Neural crest cell (in vitro differentiated cells): ENCODE measurements at places on chromosomes 2 and 18. TPM values are rescaled to one million over a fixed set of nuclear protein-coding genes. Genes with fewer than 3 reads are reported as not detected.
A peak's percentile ranks its signal among the peaks of the same experiment; 100 is the strongest.

- H3K4me1 ChIP-seq = peaks cover 22% of the 10 kb centered on the region
- H3K27ac ChIP-seq = no peak overlapping the region
- no peak overlapping the region for H3K4me3 ChIP-seq
- H3K27me3 ChIP-seq = peaks cover 2% of the 10 kb centered on the region
- DNase-seq = no peak
- H3K36me3 ChIP-seq = no peaks in the 10 kb centered on the region
Measured at GRCh38 chr2:129781749-129782632, 197.5 kb upstream of the RAB6C start.

KRTCAP3 gene
- 5.5 and 6.9 TPM in 2 replicates for total RNA-seq

CCDC68 gene
- total RNA-seq = not detected in 2 replicates

GRCh38 chr2:172735582-172736423, at the start of gene RAPGEF4:
RAPGEF4 (plus strand) TSS chr2:172735845; CDS start chr2:172735984, 139 bp downstream.
- H3K36me3 ChIP-seq = no peaks in the 10 kb centered on the region
- H3K4me3 ChIP-seq = peak within 1 kb of the TSS; percentile 94
- no peak within 1 kb of the TSS for H3K27ac ChIP-seq
- peaks cover 7% of the 10 kb centered on the region for H3K4me1 ChIP-seq
- H3K27me3 ChIP-seq = peaks cover 47% of the 10 kb centered on the region

GRCh38 chr2:29576231-29576630, 345.2 kb downstream of the ALK start:
- no peak overlapping the region for H3K27ac ChIP-seq
- DNase-seq = no peak
- no peaks in the 10 kb centered on the region for H3K27me3 ChIP-seq
- no peak overlapping the region for H3K4me3 ChIP-seq
- no peaks in the 10 kb centered on the region for H3K4me1 ChIP-seq

GRCh38 chr2:97869722-97870346, 125.9 kb downstream of the TMEM131 start:
- peaks cover 43% of the 10 kb centered on the region for H3K4me1 ChIP-seq
- H3K4me3 ChIP-seq = peak overlapping the region; percentile 47
- no peak for DNase-seq
- peak overlapping the region; percentile 91 for H3K27ac ChIP-seq
- peaks cover 35% of the 10 kb centered on the region for H3K36me3 ChIP-seq
- H3K27me3 ChIP-seq = no peaks in the 10 kb centered on the region

RSAD2 gene
- total RNA-seq = 1.0 and 1.1 TPM in 2 replicates

- no peaks in the 10 kb centered on the region for H3K36me3 ChIP-seq
- no peak overlapping the region for H3K27ac ChIP-seq
- H3K4me3 ChIP-seq = no peak overlapping the region
- no peaks in the 10 kb centered on the region for H3K27me3 ChIP-seq
- no peak for DNase-seq
Measured at GRCh38 chr2:159139216-159139933, 147.1 kb downstream of the WDSUB1 start.

DNA sequence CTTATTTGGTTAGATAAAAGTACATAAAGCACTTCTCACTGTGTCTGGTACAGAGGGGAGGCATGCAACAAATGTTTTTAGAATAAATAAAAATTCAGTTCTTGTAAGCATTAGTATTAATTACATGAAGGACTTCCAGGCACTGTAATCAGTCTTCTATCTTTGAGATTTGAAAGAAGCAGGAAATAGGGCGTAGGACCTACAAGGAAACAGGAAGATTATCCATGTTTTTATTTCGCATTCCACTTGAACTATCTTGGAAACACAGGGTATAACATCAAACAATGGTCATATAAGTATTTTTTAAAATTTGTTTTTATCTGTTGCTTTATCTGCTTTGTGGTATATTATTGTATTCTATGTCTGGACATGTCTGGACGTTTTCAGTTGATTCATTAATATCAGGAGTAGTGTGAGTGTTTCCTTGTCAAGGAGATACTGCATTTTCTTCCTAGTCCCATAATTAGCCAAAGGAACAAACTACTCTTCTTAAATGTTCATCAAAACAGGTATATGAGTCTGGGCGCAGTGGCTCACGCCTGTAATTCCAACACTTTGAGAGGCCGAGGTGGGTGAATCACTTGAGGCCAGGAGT, 32.5 kb downstream of the BMPR2 start:
- H3K4me1 ChIP-seq = peaks cover 11% of the 10 kb centered on the region
- H3K27ac ChIP-seq = no peak overlapping the region
- H3K27me3 ChIP-seq = no peaks in the 10 kb centered on the region
- H3K4me3 ChIP-seq = no peak overlapping the region
- DNase-seq = no peak

DNA sequence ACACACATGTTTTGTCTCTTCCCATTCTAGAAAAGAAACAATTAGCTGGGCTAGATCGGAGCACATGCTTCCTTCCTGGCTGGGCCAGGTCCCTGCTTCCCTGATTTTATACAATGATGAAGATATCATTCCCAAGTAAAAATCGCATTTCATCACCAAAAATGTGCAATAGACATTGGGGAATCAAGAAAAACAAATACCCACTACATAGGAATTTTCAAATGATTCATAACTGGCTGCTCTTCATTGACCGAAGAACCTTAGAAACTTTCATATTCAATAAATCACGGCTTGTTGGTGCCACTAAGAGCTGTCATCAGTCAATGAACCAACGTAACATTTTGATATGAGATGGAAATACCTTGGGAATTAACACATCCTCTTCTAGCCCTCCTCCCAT, 373.6 kb upstream of the TRIB2 start:
- no peak overlapping the region for H3K27ac ChIP-seq
- no peaks in the 10 kb centered on the region for H3K4me1 ChIP-seq
- no peaks in the 10 kb centered on the region for H3K27me3 ChIP-seq
- H3K4me3 ChIP-seq = no peak overlapping the region
- no peaks in the 10 kb centered on the region for H3K36me3 ChIP-seq
- DNase-seq = no peak

DNA sequence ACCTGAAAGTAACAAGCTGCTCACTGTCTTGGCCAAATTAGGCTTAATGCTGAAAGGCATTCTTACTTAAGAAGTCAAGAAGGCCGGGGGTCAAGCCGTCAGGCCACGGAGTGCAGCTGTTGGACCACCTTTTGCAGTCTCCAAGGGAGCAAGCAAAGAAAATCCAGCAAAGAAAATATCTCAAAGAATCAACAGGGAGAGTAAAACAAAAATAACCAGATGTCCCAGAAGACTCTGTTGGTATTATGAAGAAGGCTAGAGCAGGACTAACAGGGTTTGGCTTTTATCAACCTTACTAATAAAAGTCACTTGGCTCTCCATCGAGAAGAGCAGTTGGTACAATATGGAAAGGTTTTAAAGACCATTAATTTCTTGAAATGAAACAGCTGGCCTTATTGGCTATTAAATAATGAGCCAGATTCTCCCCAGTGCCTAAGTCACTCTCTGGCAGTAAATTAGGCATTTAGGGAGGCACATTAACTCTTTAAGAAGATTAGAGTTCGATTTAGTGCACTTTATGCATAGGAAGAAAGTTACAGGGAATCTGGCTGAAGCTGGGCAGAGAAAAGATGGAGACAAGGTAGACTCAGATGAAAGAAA, 110.8 kb upstream of the NRP2 start:
- no peak overlapping the region for H3K27ac ChIP-seq
- H3K36me3 ChIP-seq = peaks cover 7% of the 10 kb centered on the region
- DNase-seq = no peak
- no peaks in the 10 kb centered on the region for H3K27me3 ChIP-seq
- H3K4me3 ChIP-seq = no peak overlapping the region

DNA sequence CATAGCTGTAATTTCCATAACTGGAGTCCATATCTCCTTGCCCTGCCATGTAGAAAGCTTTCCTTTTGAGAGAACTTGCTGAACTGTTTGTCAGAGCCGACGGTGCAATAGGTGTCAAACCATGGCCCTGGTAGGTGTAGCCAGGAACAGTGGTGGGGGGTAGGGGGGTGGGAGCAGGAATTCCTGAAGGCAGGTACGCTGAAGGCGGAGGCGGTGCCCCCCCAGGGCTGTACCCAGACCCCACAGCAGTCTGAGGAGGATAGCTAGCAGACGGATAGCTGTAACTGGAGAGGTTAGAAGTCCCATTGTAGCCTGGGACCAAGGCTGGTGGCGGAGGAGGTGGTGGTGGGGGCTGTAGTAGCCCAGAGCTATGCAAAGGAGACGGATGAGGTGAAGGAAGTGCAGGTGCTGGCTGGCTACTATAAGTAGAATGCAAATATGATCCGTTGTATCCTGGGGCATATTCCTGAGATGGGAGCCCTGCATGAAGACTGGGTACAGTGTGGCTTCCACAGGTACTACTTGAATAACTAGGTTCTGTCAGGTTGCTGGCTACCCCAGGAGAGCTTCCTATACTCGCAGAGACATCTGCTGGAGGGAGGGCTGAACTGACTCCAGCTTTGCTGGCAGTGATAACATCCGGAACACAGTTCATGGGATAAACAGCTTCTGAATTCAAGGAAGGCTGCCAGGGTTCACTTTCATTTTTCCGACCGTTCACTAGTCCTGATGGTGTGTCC, 124.8 kb downstream of the FIGN start:
- H3K27me3 ChIP-seq = no peaks in the 10 kb centered on the region
- no peak for DNase-seq
- H3K27ac ChIP-seq = no peak overlapping the region
- peaks cover 32% of the 10 kb centered on the region for H3K4me1 ChIP-seq
- H3K4me3 ChIP-seq = no peak overlapping the region
- peaks cover 12% of the 10 kb centered on the region for H3K36me3 ChIP-seq

- peaks cover 7% of the 10 kb centered on the region for H3K4me1 ChIP-seq
- H3K27ac ChIP-seq = peak overlapping the region; percentile 84
- H3K36me3 ChIP-seq = no peaks in the 10 kb centered on the region
- no peaks in the 10 kb centered on the region for H3K27me3 ChIP-seq
Measured at GRCh38 chr2:137039482-137040152, 274.3 kb downstream of the THSD7B start.

DBI gene
- total RNA-seq = 222 and 236 TPM in 2 replicates

DNA sequence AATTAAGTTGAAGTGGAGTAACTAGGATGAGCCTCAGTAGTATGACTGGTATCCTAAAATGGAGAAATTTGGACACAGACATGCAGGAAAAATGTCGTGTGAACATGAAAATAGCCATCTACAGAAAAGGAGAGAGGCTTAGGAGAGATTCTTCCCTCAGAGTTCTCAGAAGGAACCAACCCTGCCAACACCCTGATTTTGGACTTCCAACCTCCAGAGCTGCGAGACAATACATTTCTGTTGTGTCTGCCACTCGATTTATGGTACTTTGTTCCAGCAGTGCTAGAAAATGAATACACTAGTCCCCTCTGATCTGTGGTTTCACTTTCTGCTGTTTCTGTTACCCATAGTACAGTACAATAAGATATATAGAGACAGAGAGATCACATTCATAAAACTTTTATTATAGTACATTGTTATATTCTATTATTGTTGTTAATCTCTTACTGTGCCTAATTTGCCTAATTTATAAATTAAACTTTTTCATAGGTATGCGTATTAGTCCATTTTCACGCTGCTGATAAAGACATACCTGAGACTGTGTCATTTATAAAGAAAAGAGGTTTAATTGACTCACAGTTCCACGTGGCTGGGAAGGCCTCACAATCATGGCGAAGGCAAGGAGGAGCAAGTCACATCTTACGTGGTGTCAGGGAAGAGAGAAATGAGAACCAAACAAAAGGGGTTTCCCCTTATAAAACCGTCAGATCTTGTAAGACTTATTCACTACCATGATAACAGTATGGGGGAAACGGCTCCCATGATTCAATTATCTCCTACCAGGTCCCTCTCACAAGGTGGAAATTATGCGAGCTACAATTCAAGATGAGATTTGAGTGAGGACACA, 41.3 kb downstream of the PLEKHA3 start:
- DNase-seq = no peak
- no peaks in the 10 kb centered on the region for H3K27me3 ChIP-seq
- H3K36me3 ChIP-seq = peaks cover 10% of the 10 kb centered on the region
- peaks cover 29% of the 10 kb centered on the region for H3K4me1 ChIP-seq
- H3K4me3 ChIP-seq = peak overlapping the region; percentile 82

GRCh38 chr2:118761771-118762170, 85.7 kb downstream of the EN1 start:
- H3K36me3 ChIP-seq = peaks cover 6% of the 10 kb centered on the region
- peaks cover 68% of the 10 kb centered on the region for H3K27me3 ChIP-seq
- H3K4me3 ChIP-seq = no peak overlapping the region

LRP2 gene
- 27.5 and 29.4 TPM in 2 replicates for total RNA-seq

DNA sequence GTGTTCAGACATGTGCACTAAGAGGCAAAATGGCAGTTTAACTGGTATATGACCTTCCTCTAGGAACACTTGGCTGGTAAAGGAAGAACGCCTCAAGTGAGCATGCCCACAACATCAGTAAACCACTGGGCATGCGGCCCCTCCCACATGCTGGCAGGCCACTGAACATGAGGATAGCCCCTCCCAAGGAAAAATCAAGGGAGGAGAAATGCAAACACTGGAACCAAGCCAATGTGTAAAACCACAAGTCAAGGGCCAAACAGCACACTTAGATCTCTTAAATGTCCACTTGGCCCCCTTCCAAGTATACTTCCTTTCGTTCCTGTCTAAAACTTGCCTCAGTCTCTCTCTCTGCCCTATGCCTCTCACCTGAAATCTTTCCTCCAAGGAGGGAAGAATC, 980.8 kb downstream of the TSN start:
- no peak overlapping the region for H3K4me3 ChIP-seq
- peaks cover 2% of the 10 kb centered on the region for H3K36me3 ChIP-seq
- no peak for DNase-seq
- peaks cover 21% of the 10 kb centered on the region for H3K4me1 ChIP-seq
- no peak overlapping the region for H3K27ac ChIP-seq

- no peak overlapping the region for H3K27ac ChIP-seq
- H3K4me3 ChIP-seq = no peak overlapping the region
- peaks cover 4% of the 10 kb centered on the region for H3K36me3 ChIP-seq
Measured at GRCh38 chr2:178152033-178152432, 39.8 kb downstream of the RBM45 start.

DNA sequence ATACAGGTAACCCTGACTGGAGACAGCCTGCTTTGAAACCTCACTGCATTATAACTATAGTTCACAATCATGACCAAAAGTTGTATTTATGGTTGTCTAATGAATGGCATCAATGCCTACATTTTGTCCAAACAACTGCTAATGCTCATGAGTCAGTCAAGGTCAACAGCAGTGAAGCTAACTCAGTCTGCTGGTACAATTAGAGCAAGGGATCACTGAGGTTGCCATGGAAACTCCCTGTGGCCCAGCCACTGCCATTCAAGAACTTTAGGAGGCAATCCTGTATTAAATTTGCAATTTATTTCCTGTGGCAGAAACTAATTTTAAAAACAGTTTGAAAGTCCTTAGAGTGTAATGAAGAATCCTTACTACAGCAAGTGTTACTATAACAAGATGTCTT, 185.1 kb upstream of the SMAD7 start:
- H3K4me1 ChIP-seq = peaks cover 25% of the 10 kb centered on the region
- H3K27ac ChIP-seq = no peak overlapping the region
- no peak for DNase-seq

BCL2 gene
- 14.1 and 15.1 TPM in 2 replicates for total RNA-seq

PAX8 gene
- 0.49 and 0.98 TPM in 2 replicates for total RNA-seq

DNA sequence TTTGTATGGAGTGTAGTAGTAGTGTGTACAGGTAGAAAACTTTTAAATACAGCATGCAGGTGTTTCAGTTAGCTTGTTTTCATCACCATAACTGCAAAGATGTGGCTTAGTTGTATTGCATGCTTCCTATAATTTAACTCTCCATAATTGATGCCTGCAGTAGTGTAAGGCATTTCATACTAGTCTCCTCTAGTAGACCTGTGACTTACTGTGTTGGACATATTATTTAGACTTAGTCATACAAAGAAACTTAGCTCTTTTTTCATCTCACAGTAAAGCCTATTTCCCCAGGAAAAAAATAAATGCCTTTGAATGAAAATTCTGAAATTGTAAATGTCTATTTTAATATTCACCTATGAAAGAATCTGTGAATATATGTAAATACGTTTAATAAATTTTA, 52.8 kb upstream of the TWSG1 start:
- H3K27me3 ChIP-seq = no peaks in the 10 kb centered on the region
- peaks cover 8% of the 10 kb centered on the region for H3K36me3 ChIP-seq
- no peak overlapping the region for H3K27ac ChIP-seq
